ENCODE measurements at places on chromosomes 6 and 20.

DNA sequence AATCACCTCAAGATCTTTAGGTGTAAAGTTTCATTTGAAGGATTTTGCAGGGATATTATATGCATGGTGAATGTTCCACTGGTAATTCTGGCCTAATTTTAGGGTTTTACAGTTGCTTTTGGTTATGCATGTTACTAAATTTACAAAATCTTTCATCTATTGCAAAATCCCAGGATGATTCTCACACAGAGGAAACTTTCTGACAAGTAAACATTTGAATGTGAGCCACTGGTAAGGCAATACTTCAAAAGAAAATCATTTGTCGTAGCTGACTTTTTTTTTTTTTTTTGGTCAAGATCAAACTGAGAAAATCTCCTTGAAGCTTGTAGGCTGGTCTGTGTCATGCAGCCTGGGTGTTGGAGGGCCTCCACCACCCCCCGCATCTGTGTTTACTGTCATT is 141.9 kb upstream of the EXOC2 start:
- no peak for DNase-seq

DNA sequence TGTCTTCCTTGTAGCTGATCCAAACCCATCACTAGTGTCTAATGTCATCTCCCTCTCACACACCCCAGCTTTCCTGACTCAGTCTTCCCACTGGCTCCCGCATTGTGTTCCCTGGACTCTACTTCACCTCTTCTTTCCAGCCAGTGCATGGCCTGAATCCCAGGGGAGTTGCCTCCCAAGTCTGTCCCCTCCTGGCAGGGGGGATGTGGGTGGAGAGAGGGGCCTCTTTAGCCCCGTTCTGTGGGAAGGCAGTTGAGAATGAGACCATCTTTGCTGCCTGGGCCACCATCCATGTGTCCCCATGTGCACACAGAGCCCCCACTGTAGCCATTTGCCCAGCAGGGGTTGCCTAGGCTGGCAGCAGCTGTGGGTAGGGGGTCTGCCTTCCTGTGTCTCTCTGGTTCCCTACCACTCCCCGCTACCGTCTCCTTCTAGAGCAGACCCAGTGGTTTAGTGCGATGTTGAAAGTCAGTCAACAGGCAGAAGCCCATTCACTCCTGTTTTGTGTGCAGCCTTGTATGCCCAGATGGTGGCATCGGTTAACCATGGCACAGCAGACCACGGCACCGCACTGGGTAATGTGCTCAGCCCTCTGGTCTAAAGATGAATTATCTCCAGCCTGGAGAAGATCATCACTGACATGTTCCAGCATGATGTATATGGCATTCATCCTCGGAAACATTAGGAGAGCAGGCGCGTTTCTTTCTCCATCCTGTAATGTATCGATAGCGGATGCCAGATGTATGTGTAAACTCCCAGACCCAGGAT is 178.8 kb upstream of the SNX9 start:
- DNase-seq: peak; percentile 25

DNA sequence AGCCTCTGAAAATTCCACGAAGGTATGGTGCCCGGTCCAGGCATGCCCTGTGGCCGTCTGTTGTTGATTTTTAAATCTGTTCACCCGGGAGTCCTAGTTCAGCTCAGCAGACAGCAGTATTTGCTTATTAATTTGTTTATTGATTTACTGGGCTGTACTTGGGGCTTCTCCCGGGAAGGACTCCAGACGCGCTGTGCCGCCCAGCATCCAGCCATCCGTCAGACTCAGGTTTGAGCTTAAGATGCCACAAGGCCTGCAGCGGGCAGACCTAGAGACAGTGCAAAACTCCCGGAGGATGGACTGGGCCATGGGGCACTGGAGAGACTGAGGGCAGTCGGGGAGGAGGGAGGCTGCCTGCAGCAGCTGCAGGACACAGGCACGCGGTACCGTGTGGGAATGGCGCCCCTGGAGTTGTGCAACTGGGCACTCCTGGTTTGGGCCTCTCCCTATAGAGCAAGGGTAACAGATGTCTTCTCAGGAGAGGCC is 17.3 kb upstream of the CCDC167 start:
- DNase-seq: no peak

DNA sequence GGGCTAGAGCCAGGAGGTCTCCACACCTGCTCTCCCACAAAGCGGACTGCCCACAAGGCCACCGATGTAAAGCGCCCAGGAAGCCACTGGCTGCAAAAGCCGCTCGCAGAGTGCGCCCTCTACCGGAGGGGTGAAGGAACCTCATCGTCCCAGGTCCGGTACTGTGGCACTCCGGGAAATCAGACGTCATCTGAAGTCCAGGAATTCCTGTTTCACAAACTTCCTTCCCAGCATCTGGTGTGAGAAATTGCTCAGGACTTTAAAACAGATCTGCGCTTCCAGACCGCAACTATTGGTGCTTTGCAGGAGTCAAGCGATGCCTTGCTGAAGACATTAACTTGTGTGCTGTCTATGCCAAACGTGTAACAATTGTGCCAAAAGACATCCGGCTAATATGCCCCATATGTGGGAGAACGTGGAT is 115.1 kb upstream of the ARID1B start:
- DNase-seq: no peak

GRCh38 chr6:145723646-145724045 is 11.7 kb downstream of the EPM2A start:
- no peak for DNase-seq

GRCh38 chr6:20965915-20966314 is 431.7 kb downstream of the CDKAL1 start:
- DNase-seq: no peak

- DNase-seq: no peak
Measured at GRCh38 chr6:132693478-132693877, 20.4 kb downstream of the VNN1 start.

DNA sequence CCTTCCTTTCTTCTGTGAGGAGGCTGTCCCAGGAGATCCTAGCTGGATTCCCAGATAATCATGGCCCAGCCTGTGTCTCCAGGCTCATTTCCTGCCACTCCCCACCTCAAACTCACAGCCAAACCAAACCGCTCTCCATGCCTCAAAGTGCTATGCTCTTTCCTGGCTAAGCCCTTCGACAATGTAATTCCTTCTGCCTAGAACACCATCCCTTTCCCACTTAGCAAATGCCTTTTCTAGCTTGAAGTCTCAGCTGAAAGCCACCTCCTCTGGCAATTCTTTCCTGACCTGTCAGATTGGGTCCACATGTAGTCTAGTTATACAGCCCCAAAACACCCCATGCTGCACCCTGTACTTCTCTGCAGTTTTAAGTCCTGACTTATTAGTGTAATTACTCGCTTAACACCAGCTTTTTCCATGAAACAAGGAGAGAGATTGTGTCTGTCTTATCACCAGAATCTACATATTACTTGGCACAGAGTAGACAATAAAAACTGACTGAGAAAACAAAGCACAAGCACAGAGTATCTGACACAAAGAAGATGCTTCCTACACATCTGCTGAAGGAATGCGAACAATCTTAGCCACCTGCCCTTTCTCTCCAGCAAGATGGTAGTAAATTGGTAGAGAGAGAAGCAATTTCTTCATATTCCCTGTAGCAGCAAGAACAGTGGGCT is 5.4 kb downstream of the TRIM26 start:
- DNase-seq: no peak

DNA sequence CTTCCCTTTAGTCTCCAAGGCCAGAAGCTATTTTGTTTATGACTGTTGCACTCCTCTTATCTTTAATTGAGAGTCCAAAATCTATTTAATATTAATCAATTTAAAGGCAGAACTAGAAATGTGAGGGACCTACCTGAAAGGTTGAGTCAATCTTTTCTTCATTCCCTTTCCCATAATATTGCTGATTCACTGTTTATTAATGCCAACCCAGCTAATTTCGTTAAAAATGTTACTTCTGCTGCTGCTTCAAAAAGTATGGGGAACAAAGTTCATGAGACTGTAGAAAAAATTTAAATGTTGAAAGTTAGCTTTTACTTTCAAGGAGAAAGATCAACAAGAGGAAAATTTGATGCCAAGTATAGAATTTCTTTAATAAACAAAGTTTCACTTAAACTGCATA is 365.3 kb downstream of the TENT5A start:
- DNase-seq: no peak

- DNase-seq: no peak
Measured at GRCh38 chr6:136991646-136992045, 53.1 kb downstream of the IL20RA start.

GRCh38 chr6:95203153-95203754 is 374.1 kb upstream of the MANEA start:
- DNase-seq: peak; percentile 49

- DNase-seq: no peak
Measured at GRCh38 chr6:117512056-117512828, 29.8 kb downstream of the DCBLD1 start.

DNA sequence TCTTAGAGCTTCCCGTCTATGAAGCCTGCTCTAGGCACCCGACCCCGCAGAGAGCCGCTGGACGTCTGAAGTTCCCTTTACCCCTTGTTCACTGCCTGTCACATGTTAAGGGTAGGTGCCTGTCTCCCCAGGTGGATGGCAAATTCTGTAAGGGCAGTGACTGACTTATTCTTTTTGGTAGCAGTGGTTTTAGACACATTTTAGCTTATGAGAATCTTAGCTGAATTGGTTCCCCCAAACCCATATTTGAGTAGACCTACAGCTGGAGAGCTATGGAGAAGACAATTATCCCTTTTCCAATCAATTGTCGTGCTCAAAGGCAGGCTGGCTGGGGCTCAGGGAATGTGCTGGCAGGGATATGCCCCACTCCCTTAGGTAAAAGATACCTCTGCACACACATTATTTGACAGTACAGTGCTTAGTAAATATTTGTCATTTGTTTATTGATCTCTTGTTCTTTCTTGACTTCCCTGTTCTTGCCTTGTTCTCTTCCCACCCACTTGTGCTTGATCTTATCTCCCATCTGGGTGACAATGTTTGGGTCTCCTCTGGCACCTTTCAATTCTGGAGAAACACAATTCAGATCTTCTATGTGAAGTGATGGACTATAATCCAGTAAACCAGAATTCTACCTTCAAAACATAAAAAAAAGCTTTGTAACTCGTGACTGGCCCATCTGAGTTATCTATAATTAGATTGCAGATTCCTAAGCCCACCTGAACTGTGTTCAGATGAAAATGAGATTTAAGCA is 114.3 kb upstream of the SLC2A12 start:
- DNase-seq: no peak

DNA sequence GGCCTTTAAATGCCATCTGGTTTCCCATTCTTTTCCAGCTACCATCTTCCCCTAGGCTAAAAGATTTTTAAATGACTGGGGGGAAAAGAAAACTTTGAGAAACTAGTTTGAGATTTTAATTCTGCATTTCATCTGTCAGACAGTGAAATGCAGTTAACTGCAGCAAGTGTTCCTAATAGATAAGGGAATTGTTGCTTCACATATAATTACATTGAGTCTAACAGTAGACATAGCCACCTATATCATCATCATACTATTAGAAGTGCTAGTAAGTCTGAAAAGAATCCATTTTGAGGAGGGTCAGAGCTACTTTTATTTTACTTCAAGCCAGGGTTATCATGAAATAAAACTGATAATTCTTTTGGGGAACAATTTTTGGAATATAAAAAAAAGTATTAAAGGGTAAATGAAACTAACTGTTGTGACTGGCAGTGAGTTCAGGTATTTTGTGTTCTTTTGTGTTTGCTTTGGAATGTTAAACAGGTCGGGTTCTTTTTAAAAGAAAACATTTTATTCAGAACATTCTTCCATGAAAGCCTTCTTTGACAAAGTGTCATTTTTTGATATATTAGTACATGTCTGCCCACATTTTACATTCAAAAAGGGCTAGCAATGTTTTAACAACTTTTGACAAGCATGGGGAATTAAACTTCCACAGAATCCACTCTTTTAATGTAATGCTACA is 170.1 kb downstream of the HS3ST5 start:
- DNase-seq: no peak

DNA sequence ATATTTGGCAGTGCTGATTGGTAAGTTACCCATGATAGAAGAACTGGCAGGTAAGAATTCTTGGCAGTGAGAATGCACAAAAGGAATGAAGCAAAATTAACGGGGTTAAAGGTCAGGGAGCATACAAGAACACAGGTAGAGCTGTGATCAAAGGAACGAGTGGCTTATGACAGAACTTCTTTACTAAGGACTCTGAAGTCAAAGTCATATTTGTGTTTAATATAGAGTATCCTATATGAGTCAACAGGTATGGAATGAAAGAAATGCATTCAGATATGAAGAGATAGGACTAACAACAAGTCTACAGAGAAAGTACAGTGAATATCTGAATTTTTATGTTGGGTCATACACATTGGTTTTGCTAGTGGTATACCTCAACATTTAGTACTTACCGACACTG is 209.0 kb upstream of the CITED2 start:
- no peak for DNase-seq

DNA sequence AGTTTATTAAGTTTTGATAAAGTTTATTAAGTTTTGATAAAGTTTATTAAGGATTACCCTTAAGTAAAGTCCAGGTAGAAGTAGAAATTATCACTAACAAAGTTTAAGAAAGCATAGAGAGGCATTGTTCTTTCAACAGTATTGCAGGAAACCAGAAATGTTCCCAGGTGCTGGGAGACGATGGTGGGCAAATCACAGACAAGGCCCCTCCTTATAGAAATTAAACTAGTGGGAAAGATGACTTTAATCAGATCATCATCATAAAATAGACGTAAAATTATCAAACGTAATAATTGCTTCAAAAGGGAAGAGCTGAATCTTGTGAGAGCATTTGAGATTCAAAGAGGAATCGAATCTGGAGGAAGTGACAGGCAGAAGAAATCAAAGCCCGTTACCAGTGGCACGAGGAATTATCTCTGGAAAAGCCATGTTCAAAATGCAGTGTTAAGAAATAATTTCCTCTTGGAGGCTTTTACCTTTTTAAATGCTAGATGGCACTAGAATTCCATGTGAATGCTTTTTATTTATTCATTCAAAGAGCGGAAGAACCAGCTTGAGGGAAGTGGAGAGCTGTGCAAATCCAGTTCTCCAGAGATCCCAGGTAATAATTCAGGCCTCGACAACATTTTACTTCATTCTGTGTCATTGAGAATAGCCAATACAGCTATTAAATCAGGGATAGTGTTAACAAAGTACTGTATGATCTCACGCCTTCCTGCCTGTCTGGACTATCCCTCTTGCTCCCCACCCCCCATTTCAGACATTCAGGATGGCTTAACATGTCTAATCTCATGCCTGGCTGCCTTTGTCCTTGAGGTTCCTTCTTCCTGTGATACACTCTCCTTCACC is 1.0 kb upstream of the APMAP start:
- peak; percentile 48 for DNase-seq

DNA sequence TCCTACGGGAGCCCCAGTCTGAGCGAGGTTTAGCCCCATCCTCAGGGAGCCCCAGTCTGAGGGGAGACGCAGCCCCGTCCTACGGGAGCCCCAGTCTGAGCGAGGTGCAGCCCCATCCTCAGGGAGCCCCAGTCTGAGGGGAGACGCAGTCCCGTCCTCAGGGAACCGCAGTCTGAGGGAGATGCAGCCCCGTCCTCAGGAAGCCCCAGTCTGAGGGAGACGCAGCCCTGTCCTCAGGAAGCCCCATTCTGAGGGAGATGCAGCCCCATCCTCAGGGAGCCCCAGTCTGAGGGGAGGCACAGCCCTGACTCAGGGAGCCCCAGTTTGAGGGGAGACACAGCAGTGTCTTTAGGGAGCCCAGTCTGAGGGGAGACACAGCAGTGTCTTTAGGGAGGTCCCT is 27.9 kb downstream of the VEGFA start:
- DNase-seq: no peak

- DNase-seq: no peak
Measured at GRCh38 chr6:90251295-90251992, 45.2 kb downstream of the BACH2 start.
